ENCODE measurements at places on chromosomes 5 and 9.

- no peak for DNase-seq
Measured at GRCh38 chr5:172528440-172528839, 74.1 kb upstream of the SH3PXD2B start.

GRCh38 chr5:166382031-166382430 lies 1909.4 kb upstream of the WWC1 start:
- DNase-seq, result no peak

DNA sequence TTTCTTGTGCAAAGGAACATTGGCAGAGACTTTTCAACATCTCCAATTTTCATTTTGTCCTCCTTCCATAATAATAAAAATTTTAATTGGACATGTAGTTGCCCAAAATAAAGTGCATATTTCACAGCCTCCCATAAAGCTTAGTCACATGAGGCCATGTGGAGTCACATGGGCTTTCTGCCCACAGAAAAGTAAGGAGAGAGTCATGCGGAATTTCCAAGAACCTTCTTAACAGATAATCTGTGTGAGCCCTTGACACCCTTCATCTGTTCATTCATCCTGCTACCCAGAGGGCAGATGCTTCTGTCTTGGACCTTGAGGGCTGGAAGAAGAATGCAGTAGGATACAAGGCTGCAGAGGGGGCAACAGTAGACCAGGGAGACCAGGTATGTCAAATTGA lies 60.7 kb downstream of the APTX start:
- no peak for DNase-seq

DNA sequence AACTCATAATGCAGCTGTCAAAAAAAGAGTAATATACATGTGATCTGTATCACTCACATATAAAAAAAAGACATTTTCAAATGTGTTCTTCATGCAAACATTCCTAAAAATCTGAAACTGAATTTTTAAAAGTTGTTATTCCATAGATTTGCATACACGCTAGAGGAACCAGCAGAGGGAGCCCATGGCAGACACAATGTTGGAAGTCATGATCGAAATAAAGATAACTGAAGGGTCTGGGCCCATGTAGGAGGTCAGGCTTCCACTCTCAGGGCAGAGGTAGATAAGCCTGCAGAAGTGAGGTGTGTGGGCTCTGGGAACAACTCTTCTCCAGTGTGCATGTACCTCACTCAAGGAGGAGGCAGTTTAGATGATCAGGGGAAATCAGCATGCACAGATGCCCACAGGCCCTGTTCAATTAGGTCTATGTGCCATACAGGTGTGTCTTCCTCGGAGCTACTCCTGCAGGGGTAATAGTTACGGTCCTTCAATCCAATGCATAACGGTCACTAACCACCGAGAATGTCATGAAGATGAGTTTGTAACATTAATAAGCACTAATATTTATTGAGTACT lies 208.6 kb downstream of the EPB41L4A start:
- DNase-seq, result no peak

- no peak for DNase-seq
Measured at GRCh38 chr5:52846182-52846842, 58.6 kb downstream of the ITGA1 start.

DNA sequence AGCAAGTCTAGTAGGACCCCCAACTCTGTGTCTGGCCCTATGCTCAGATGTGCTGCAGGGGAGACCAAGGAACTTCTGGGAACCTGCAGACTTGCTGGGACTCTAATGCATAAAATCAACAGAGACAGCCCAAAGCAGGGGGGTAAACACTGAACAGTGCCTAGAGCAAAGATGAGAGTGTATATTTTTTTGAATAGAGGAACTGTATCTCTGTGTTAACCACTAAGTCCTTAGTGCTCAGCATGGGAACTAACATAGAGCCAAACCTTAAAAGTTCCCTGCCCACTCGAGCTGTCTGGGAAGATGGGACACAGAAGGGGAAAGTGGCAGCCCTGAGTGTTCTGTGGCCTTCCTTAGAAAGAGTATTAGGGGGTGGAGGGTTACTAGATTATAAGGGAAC lies 51.9 kb downstream of the C5orf15 start:
- no peak for DNase-seq

GRCh38 chr5:57989378-57989777 lies 470.5 kb downstream of the PLK2 start:
- DNase-seq, result no peak

GRCh38 chr5:142400415-142400814 lies 75.6 kb upstream of the SPRY4 start:
- no peak for DNase-seq

DNA sequence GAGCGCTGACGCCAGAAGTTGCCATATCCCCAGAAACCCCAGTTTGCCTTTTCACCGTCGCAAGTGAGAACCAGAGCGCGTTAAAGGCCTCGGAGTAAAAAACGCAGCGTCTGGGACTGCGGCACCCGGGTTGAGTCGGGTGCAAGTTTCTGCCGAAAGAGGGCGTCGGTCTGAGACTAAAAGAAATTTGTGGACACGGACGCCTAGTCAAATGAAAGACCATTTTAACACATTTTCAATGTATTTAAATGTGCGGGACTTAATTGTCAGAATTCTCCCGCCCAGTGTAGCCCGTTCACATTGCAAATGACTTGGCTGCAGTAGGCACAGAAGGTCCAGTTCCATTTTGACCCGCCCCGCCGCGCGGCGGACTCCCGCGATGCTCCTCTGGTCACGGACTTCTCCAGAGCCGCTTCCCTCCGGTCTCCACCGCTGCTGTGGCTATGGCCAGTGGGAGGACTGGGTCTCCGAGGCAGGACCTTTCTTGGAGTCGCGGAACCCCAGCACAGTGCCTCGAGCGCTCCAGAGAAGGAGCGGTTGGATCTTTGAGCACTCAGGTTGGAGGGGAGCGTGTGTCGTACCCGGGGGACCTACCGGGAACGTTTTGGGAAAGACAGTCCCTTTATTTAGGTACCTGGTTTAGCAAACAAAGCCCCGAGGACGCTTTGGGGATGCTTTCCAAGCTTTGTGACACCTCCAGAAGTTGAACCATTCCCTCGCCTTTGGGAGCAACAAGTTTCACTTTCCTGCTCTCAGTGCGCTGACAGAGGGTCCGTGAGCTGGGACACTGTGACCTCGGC lies 1.2 kb upstream of the NPR3 start:
- no peak for DNase-seq

GRCh38 chr5:162429142-162429541 lies 361.6 kb downstream of the GABRG2 start:
- no peak for DNase-seq

- no peak for DNase-seq
Measured at GRCh38 chr9:126024581-126025230, 277.5 kb downstream of the PBX3 start.

DNA sequence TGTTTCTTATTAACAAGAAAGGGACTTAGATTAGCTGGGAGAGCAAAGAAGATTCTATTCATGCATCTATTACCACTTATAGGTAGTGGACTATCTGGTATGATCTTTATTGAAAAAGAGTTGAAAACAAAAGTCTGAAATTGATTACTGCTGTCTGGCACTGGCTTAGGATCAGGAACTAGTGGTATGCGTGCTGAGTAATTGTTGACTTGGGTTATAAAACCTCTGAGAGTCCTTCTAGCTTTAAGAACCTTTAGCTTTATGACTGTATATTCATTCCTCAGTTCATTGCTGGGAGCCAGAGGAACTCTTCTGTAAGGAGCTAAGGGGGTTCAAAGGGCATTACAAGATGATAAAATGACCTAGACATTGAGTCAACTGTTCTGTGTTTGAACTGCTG lies 7.6 kb downstream of the SLC1A1 start:
- no peak for DNase-seq
